NCI-H187 treated with DMSO at 0.1 percent for 48 hours (cell line): ENCODE measurements at places on chromosomes 1 and 21.

DNA sequence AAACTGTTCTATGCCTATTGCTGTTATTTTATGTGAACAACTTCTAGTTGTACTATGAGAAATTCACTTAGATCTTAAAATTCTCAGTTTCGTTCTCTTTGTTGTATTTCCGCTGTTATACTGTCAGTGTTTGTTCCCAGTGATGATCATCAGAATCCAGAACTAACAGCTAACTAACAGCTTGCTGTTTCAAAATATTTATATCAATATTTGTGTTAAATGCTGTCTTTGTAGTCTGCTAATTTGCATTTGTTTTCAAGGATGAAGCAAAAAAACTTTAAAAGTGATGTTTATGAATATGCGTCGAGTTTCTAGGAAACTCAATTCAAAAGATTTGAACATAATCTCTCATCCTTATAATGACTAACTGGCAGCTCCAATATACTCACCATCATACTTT is 84.5 kb downstream of the SPATA17 start:
- DNase-seq, result no peak

DNA sequence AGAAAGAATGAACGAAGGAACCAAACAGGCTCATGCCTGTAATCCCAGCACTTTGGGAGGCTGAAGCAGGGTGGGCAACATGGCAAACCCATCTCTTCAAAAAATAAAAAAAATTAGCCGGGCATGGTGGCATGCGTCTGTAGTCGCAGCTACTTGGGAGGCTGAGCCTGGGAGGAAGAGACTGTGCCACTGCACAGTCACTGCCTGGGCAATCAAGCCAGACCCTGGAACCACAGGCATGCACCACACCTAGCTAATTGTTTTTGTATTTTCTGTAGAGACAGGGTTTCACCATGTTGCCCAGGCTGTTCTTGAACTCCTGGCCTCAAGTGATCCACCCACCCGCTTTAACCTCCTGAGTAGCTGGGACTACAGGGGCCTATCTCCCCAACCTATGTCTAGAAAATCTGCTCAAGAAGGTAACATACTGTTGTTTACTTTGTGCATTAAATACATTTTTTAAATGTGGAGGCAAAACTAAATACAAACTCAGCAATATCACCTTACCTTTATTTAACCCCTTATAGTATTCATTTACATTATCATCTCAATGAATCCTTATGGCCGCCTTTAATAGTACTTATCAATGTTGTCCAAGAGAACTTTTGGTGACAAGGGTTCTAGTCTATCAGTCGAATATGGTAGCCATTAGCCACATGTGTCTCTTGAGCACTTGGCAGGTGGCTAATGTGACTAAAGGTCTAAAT is 2.7 kb downstream of the KHDC4 start:
- DNase-seq, result no peak

GRCh38 chr1:223479718-223480425 is 86.7 kb downstream of the CCDC185 start:
- DNase-seq, result no peak

GRCh38 chr1:61226791-61227567 is 144.6 kb downstream of the NFIA start:
- DNase-seq, result peak; percentile 58

GRCh38 chr21:44965251-44966022 is 25.6 kb downstream of the SLX9 start:
- no peak for DNase-seq

- DNase-seq, result no peak
Measured at GRCh38 chr1:221336126-221336525, 405.8 kb downstream of the DUSP10 start.

DNA sequence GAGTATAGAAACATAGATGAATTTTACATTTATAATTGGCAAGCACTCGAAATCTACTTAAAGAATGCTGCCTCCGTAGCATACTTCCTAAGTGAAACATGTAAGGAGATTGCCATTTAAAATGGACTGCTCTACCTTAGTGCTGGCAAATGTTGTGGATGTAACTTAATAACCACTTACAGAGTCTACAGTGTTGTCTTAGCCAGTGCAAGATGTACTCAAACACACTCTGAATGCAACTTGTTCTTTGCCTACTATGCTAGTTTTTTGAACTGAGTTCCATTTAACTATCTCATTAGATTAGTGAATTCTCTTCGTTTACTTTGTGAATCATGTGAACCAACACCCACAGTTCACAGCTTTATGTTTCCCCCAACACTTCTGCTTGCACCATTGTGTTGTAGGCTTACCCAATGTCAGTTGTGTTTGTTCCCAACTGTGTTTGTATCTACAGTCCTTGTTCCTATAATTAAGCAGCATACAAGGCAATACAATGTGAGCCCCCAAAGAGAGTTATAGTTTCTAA is 345.5 kb upstream of the LYPLAL1 start:
- no peak for DNase-seq

DNA sequence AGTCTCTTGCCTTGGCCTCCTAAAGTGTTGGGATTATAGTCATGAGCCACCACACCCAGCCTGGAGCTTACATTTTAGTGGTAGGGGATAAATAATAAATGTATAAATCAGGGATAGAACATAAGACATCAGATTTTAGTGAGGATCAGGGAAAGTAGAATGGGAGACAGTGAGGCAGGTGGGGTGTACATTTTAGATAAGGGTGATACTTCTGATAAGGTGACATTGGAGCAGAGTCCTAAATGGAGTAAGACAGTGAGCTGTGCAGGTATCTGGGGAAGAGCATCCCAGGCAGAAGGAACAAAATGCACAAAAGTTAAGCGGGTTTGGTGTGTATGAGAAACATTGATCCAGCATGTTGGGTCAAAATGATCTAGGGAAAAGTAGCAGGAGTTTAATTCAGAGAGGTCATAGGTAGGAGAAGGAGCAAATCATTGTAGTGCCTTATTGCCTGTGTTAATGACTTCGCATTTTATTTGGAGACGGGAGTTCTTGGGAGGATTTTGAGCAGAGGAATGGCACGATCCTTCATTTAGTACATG is 11.1 kb downstream of the EPB41 start:
- DNase-seq, result no peak

GRCh38 chr1:167022384-167022783 is 33.3 kb downstream of the MAEL start:
- DNase-seq, result no peak

DNA sequence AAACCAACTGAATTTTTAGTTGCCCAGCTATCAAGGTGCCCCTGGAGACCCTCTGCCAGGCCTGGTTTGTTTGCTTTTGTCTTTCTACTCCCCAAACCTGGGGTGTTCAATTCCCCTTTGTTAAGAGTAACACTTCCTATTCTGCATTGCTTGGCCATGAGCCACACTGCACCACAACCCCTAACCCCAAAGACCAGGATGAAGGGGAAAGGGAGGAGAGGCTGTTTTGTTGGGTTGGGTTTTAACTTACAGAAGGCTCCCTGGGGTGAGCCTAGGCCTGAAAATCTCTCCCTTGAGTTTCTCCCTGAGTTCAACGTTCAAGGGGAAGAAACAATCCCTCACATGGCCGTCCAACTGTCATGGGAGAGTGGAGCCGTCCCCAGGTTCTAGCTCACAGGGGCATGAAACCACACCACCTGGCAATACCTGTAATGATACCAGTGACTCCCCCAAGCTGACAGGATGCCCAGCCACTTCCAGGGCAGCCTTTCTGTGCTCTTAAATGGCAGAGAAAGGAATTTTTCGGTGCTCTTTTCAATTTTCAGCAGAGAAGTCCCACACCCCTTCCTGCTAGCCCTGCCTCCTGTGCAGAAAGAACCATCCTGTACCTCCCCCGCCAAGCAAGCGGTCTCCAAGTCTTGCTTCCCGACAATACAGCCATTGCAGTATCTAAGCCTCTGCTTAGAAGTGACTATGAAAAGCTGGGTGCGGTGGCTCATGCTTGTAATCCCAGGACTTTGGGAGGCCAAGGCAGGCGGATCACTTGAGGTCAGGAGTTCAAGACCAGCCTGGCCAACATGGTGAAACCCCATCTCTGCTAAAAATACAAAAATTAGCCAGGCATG is 14.9 kb downstream of the SLC45A3 start:
- no peak for DNase-seq

DNA sequence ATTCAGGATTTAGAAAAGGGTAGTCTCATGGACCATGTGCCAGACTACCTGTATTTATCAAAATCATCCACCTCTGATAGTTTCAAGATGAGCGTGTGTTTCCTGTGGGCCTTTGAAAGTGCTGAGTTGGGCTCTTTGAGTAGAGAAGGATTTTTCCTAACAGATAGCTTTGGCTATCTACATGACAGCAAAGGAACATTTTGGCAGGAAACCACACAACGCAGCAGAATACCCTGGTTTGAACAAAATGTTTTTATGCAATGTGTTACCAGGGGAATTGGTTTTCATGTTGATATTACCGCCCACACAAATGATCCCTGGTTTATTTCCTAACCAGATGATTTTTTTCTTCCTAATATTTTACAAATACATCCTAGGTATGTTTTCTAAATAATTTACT is 431.4 kb downstream of the NEGR1 start:
- no peak for DNase-seq

- no peak for DNase-seq
Measured at GRCh38 chr1:221708987-221709386, 32.9 kb downstream of the DUSP10 start.

DNA sequence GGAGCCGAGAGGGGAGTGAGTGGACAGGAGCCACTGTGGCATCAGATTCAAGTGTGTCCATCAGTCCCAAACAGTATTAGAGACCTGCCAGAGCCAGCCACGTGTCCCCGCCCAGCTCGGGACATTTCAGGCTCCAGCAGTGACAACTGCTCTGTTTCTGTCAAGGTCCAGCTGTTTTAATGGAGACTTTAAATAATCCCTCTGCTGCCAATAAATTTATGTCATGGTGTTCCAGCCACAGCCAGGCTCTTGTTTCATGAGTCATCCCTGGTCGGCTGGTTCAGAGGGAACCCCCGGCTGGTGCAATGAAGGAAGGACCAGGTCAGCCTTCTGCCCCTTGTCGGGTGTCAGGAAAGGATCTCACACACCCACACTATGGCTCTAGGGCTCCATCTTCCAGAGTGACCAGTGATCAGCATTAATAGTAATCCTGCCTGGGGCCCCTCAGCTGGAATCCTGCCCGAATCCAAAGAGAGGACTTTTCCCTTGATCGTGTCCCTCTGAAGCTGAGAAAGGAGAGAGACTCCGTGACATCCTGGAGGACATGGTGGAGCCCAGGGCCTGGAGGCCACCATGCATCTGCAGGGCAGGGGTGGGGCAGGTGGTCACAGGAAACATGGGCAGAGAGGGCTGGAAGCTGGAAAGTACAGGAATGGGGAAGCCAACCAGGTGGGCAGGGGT is 197.3 kb downstream of the MATN1 start:
- no peak for DNase-seq

DNA sequence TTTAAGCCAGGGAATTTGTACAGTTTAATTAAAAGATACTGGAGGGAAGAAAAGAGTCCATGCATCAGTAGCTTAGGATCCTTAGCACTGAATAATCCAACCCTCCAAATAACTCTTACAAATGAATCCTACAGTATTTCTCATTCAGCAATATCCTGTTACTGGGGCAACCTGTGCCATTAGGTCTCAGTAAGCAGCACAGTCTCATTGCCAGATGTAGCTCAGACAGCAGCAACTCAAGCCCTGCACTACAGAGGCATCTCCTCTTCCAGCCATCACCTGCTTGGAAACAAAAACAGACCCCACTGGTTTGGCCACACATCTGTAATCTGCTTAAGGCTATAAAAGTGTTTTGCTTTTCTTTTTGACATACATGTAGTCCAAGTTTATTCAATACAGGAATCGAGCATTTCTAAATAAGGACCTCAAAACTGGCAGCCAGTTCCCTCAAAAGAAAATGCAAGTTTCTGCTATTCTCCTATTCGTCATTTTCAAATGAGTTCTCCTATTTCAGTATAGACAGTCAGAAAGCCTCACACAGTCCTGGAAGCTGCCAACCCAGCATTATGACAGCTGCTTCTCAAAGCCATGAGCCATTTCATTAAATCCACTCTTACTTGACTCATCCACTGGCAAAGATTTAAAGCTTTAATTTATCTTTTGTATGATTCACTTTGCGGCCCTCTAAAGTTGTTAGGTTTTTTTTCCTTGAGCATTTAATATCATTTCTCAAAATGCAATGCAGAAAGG is 129.0 kb downstream of the APP start:
- DNase-seq, result no peak

DNA sequence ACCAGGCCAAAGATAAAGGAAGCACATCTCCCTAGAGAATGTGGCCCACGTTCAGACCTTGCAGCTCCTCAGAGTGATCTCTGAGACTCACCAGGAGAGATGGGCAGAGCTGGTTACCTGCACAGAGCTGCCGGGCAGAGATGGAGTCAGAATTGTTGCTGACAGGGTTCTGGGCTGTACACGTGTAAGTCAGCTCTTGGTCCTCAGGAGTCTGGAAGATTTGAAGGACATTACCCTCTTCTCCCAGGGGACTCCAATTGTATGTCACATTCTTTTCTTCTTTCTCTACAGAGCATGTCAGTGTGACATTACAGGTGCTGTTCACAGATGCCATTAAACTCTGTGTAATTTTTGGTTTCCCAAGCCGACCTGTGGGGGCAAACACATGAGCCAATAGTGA is 25.5 kb downstream of the CD84 start:
- DNase-seq, result no peak

- DNase-seq, result no peak
Measured at GRCh38 chr1:215793180-215793579, 226.1 kb downstream of the KCTD3 start.

GRCh38 chr1:158331481-158332150 is at the start of gene CD1B:
TSS of gene CD1B (minus strand) at chr1:158331531. CDS start at chr1:158331423, 108 bp downstream.
- DNase-seq, result no peak

DNA sequence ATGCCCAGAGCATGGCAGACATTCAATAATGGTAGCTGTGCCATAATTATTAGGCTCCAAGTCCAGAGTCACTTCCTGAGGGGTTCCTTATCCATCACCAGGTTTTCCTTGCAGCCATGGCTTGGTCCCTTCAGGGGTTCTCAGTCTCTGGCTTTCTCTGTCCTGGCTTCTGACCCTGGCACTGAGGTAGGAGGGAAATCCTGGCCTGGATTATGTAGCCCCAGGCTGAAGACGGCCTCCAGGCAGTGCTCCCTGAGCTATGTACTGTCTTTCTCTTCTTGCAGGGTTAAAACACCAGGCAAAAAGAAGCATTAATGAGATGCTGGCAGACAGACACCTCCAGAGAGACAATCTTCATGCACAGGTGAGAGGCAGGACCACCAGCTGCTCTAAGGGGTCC is 9.5 kb upstream of the PADI3 start:
- DNase-seq, result peak; percentile 1

DNA sequence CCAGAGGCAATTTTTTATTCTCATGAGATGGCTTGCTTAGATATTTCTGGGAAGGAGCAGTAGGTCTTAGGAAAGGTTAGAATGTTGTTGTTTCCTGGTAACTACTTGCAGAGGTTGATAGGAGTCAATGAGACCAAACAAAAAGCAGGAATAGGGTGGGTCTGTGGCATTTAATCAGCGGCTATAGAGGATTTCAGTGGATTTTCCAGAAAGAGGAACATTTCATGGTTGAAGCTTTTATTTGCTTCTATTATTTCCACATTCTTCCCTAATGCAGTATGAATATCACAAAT is 111.3 kb upstream of the PALMD start:
- no peak for DNase-seq
